ENCODE measurements at places on chromosomes 11 and 22.
A peak's percentile ranks its signal among the peaks of the same experiment; 100 is the strongest.

- no peak for DNase-seq
These were observed 12.3 kb downstream of the CAT start for GRCh38 chr11:34451053-34451452.

- DNase-seq: no peak
These were observed 112.1 kb upstream of the BDNF start for GRCh38 chr11:27812341-27812740.

DNA sequence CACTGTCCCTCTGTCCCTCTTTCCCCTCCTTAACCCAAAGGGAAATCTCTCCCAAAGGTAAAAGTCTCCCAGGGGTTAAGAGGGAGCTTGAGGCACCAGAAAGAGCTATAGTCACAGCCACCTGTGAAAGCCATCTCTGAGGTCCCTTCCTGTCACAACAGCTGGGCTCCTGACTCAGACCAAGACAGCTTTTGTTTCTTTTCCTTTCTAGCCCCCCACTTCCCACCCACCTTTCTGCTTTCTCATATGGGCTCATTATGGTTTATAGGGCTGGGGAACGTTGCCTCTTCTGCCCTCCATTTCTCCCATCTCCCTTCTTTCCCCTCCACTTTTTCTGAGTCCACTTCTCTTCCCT lies 19.1 kb downstream of the MIF start:
- DNase-seq: no peak

DNA sequence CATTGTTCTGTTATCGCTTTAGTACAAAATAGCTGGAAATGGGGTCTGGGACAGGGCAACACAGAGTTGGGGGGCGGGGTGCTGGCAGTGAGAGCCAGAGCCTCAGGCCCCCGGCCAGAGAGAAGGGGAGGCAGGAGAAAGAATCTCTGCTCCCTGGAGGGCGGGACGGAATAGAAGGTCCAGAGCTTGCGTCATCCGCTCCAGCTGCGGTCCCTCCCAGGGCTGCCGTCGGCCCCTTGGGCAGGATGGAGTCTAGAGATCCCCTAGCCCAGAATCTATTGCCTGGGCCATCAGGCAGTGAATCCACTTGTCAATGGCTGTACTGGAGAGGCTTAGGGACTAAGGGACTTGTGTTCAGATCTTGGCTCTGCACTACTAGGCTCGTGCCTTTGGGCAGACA lies 5.0 kb downstream of the TP53I11 start:
- DNase-seq: no peak

- no peak for DNase-seq
These were observed 105.1 kb downstream of the FEZ1 start for GRCh38 chr11:125390946-125391345.

GRCh38 chr11:75475767-75476650 lies 43.0 kb upstream of the KLHL35 start:
- DNase-seq: no peak

GRCh38 chr11:75204685-75205563 lies 35.6 kb upstream of the TPBGL start:
- peak; percentile 67 for DNase-seq

DNA sequence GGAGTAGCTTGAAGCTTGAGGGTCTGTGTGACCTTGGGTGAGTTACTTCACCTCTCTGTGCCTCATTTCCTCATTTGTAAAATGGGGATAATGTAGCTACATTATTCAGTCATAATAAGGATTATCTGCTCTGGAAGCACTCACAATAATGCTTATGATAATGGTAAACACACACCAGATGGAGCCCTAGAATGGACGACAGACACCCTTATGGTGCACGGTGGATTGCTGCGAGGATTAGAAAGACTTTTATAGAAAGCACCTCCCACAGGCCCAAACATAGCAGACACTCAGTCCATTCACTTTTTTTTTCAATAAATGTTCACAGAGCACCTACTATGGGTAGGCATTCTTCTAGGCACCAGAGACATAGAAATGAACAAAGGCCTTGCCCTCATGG lies 53.8 kb downstream of the LARGE1 start:
- no peak for DNase-seq

- DNase-seq: no peak
These were observed 607 bp upstream of the ZNF70 start for GRCh38 chr22:23751441-23751996.

DNA sequence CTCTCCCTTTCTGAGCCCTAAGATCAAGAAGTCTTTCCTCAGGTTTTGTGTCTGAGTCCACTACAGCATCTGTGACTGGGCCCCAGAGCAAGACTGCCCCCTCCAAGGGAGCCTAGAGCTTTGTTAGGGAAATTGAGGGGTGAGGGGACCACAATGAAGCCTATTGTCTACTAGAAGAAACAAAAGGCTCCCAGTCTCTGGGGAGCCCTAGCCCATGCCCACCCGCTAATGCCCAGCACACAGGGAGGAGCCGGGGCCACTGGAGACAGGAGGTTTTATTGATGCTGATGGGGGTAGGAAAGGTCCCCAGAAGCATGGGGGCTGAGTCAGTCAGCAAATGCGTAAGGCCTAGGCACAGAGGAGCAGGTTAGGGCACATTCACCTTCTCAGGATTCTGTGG lies 14.0 kb downstream of the RHOG start:
- DNase-seq: no peak

DNA sequence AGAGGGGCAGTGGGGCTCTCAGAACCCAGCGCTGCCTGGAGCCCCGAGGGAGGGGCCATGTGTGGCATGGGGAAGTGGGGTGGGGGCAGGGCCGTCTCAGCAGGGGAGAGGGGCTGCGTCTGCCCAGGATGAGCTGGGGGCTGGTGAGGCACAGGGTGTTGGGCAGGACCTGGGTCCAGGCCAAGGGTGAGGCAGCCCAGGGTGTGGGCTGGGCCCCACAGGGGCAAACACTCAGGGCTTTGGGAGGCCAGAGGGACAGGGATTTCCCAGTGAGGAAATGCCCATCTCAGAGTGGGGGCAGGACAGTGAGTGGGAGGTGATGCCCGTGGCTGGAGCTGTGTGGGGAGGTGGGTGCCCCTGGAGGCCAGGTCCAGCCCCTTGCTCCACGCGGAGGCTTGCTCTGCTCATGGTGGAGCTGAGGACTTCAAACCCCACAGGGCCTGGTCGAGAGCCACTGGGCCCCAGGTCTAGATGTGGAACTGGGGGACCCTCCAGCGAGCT lies 5.4 kb downstream of the PLXNB2 start:
- no peak for DNase-seq

GRCh38 chr11:70365544-70365927 lies 32.8 kb upstream of the CTTN start:
- no peak for DNase-seq

DNA sequence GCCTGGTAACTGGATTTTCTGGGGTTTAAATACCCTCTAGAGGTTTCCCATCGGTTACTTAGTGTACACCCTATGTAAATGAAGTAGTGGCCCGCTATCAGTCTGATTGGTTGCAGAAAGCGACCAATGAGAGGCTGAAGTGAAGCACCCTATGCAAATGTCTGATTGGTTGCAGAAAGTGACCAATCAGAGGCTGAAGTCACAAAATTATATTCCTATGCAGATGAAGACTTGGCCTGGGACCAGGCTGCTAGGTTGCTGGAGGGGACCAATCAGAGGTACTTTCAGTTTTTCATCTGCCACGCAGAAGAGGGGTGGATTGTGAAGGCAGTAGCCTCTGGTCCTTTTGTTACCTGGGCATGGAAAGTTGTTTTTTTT lies 134.8 kb downstream of the TBC1D22A start:
- DNase-seq: no peak

DNA sequence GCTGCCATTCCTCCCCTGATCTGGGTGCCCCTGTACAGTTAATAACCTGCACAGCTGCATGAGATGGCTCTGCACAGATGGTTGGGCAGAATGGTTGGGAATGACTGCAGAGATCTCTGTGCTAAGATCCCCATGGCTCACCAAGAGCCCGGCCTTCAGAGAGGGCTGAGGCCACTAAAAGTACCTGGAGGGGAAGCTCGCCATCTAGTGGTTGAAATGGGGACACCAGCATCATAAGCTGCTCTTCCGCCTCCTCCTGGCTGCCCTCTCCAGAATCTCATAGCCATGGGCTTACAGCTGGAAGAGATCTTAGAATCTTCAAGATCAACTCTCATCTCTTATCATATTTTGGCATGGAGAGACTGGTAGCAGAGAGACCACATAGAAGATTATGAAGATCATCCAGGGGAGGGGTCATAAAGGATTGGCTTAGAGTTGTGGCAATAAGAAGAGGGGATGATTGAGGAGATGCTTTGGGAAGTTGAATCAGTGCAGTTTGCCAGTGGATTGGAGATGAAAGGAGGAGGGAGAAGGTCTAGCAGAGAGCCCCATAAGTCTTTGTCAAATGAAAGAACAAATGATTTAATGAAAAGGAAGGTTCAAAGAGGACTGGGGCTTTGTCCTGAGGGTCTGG lies 22.0 kb upstream of the TLCD5 start:
- DNase-seq: peak; percentile 45

- DNase-seq: no peak
These were observed 66.2 kb downstream of the CADM1 start for GRCh38 chr11:115437902-115438575.

GRCh38 chr22:48235744-48236143 lies 1473.3 kb downstream of the TBC1D22A start:
- DNase-seq: no peak

DNA sequence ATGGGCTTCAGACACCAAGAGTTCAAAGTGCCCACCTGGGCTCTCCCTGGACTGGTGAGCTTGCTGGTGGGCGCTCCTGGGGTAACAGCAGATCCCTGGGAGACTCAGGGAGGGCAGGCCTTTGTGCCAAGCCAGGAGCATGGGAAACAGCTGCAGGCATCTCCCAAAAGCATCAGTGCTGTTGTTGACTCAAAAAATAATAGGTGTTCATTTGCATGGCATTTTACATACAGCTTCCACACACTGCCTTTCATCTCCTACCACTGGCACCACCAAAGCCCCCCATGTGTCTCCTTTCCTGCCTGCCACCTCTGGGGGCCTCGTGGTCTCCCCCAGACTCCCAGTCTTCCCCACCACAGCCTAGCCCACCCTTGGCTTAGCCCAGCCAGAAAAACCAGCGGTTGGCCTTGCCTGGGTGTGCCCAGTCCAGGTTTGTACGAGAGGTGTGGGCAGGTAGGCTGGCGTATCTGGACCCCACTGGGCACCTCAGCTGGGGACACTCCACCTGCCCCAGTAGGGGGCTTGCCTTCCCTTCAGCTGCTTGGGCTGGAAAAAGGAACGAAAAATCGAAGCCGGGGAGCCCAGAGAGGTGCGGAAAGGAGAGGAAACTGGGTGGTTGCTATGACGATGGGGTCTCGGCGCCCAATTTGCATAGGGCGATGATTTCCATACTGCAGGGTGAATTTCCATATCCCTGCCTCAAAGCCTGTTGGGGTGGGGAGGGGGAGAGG lies 15.0 kb downstream of the POU2F3 start:
- DNase-seq: no peak

- DNase-seq: no peak
These were observed 4.9 kb downstream of the RAB3IL1 start for GRCh38 chr11:61912530-61912898.

DNA sequence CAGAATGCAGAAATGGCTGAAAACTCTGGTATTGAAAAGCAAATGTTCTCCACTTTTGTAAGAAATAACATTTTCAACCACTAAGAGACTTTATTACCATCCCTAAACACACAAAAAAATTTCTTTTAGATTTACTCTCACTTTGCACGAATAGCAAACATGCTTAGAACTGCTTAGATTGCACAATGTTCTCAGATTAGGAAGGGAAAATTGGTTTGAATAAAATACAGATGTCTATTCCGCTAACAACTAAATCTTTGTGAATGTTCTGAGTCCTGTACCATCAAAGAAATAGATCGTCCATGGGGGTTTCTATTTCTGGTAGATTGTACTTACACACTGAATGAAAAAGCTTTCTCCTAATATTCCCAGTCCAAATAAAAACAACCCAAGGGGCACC lies 40.1 kb downstream of the BDNF start:
- DNase-seq: no peak

Data from stimulated activated CD4-positive, alpha-beta T cell treated with anti-CD3 and anti-CD28 coated beads, Interleukin-4, amount 100 ng/mL, for 4 hours (primary cell).